ENCODE measurements at places on chromosomes 7 and 10. TPM values are rescaled to one million over a fixed set of nuclear protein-coding genes. Genes with fewer than 3 reads are reported as not detected.

EPO gene
- 0.09 TPM for total RNA-seq

- no peaks in the 10 kb centered on the region for H3K4me1 ChIP-seq
- no peak overlapping the region for H3K4me3 ChIP-seq
- DNase-seq, result no peak
Measured at GRCh38 chr7:134440067-134440466, 18.8 kb downstream of the AKR1B1 start.

DNA sequence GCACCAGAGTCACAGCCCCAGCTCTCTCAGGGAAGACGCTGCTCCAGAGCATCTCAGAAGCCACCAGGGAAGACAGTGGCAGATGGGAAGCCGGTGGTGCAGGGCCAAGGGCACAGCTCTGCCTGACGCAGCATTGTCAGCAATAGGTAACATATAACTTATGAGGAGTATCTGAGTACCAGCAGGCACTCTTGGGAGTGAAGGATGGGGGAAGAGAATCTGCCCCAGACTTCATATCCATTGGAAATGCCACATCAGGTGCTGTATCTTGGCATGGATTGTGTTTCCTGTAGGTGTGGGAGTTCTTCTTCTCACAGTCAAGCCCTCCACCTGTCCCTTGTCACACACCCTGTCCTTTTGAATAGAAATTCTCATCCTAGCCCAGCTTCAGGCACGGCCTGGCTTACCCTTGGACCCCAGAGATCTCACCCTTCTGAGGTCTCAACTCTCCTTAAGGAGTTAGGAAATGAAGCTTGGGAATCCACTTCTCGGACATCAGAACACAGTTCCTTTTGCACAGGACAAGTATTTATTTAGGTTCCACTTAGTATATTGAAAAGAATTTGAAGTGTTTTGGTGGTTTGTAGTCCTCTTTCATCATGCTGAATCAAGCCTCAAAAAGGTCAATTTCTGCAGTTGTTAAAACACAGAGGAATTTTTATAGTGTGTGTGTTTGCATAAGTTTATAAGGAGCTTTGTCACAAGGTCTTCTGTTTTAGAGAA, 9.9 kb downstream of the EPDR1 start:
- H3K36me3 ChIP-seq, result no peaks in the 10 kb centered on the region
- no peaks in the 10 kb centered on the region for H3K4me1 ChIP-seq
- no peaks in the 10 kb centered on the region for H3K27me3 ChIP-seq
- H3K27ac ChIP-seq, result no peak overlapping the region
- DNase-seq, result no peak

DNA sequence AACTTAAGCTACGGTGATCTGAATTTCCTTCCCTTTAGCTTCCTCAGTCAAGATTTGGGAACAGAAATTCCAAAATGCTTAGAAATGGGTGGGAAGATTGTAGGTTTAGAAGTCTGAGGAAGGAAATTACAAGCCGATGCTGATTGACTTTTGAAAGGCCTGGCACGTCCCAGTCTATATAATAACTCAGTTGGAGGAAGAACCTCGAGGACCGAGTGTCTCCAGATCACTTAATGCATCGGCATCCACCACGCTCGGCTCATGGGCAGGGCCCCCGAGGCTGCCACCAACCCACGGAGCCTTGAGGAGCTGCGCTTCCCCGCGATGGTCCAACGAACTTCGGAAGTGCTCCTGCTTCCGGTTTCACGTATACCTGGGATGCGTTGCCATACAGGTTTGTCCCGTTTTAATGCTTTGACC, 10.4 kb upstream of the SP8 start:
- H3K36me3 ChIP-seq, result no peaks in the 10 kb centered on the region
- no peak overlapping the region for H3K4me3 ChIP-seq
- H3K27me3 ChIP-seq, result peaks cover 95% of the 10 kb centered on the region
- H3K27ac ChIP-seq, result no peak overlapping the region
- DNase-seq, result no peak

- H3K27me3 ChIP-seq, result no peaks in the 10 kb centered on the region
- DNase-seq, result no peak
- H3K36me3 ChIP-seq, result no peaks in the 10 kb centered on the region
- H3K4me1 ChIP-seq, result no peaks in the 10 kb centered on the region
Measured at GRCh38 chr7:33550363-33550762, 355.0 kb upstream of the BMPER start.

DNA sequence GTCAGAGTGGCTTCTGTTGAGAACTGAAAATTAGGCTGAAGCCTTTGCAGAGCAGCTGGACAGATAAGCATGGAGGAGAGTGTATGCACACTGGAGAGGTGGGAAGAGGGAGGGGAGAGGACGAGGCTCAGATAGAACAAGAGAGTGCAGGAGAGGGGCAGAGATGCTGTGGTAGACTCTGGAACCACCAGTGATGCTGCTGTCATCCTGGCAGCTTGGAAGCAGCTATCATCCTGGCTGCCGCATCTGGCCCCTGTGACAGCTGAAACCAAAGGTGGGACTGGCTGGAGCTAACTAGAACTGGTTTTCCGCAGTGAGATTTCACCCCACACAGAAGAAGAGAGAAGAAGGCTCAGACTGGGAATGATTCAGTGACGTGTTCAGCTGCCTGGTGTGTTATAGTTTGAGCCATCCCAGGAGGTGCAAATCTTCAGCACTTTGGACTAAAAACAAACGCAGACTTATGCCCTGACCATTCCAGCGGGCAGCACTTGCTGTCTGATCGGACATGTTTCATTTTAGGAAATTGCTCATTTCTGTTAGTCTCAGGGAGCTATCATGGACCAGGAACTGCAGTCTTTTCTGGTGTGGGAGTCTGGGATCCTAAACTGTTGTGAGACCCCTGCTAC, 38.4 kb downstream of the EEPD1 start:
- DNase-seq, result no peak
- no peaks in the 10 kb centered on the region for H3K36me3 ChIP-seq
- no peaks in the 10 kb centered on the region for H3K27me3 ChIP-seq
- H3K4me3 ChIP-seq, result no peak overlapping the region
- peaks cover 41% of the 10 kb centered on the region for H3K4me1 ChIP-seq
